Dermis blood vessel endothelial cell (primary cell): ENCODE measurements at places on chromosomes 11 and 22. TPM values are rescaled to one million over a fixed set of nuclear protein-coding genes. Genes with fewer than 3 reads are reported as not detected.
A peak's percentile ranks its signal among the peaks of the same experiment; 100 is the strongest.

YPEL1 gene
- 5.1 and 7.8 TPM in 2 replicates for total RNA-seq

CSNK2A3 gene
- total RNA-seq = 4.3 and 7.1 TPM in 2 replicates

FANCF gene
- total RNA-seq = 10.6 and 10.7 TPM in 2 replicates

DNA sequence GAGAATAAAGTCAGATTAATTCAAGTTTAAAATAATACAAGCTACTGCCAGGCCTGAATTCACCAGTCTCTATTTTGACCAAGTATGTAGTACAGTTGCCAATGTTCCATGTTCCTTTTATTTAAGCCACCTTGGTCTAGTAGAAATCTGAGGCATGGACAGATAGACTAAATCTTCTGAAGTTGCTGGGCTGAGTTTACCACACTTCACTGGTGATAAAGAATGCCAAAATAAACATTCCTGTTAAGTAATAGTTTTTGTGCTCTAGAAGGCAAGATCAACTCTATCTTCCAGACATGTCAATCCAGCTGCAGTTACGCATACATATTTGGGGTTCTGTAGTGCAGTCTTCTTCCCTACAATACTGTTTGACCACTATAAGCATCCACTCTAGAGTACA, 83.9 kb upstream of the C11orf87 start:
- DNase-seq = no peak

- peak; percentile 55 for DNase-seq
These were observed 75.8 kb downstream of the CD44 start for GRCh38 chr11:35214792-35215193.

DNA sequence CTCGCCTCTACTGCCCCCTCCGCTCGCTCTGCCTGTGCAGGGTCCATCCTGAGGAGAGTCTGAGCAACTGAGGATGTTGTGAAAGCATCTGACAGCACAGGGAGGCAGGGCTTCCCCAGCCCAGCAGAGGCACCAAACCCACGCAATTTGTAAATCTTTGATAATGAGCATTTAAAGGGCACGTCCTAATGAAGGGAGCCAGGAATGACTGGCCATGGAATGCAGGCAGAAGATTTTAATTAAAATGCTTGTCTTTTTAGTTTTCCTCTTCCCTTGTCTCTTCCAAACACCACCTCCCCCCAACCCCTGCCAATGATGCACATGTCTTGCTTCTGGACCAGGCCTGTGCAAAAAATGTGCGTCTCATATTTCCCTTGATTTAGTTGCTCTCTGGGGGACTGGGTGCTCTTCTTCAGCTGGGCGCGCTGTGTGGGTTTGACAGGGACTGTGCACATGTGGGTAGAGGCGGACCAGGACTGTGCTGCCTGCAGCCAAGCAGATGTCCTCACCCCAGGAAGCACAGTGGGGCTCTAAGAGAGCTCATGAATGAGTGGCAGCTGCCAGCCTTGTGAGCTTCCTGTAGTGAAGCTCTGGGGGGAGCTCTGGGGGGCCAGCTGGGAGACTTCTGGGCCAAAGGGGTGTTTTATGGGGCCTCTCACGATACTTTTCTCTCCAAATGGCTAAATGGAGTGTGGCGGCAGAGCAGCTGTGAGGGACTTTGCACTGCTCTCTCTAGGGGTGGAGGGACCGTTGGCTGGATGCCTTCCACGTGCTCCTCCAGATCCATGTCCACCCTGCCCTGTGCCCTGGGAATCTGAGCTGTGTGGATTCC, 273.5 kb downstream of the ST3GAL4 start:
- DNase-seq = no peak

- DNase-seq = no peak
These were observed 9.6 kb downstream of the ZNF195 start for GRCh38 chr11:3369366-3369765.

GRCh38 chr11:120058931-120059330, 79.0 kb downstream of the TRIM29 start:
- no peak for DNase-seq

DNA sequence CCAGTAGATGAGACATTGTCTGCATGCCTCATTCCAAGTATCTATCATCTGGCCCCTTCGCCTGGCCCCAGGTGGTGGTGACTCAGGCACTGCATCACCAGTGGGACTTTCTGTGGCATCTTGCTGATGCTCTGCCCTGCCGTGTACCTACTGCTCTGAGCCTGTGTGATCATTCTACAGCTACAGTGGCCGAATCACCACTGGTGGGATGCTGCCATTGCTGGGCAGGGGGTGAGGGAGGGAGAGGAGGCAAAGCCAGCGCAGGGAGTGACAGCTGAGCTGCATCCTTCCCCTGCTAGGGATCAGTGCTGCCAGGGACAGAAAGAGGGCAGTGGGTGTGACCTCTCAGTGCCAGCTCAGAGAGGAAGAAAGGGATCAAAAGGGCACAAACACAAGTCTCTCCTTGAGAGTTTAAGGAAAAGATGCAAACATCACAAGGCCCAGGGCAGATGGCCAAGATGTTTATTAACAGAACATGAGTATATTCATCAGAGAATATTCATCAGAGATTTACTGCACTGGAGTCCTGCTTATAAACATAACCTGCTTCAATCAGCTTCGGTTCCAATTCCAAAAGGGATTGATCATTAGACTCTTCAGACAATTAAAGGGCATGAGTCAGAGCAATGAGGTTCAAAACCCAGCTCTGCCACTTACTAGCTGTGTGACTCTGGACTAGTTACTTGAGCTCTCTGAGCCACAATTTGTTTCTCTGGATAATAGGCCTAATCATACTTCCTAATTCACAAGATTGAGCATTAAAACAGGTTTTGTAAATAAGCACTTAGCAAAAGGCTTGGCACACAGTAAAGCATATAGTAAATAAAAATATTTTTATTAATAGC, 109.8 kb downstream of the NAT10 start:
- no peak for DNase-seq
